ENCODE measurements at places on chromosomes 6 and 20.

GRCh38 chr6:69007781-69008180 lies 372.7 kb downstream of the ADGRB3 start:
- no peak for DNase-seq

GRCh38 chr6:90681863-90682262 lies 95.0 kb upstream of the MAP3K7 start:
- no peak for DNase-seq

GRCh38 chr20:44069203-44070011 lies 117.6 kb downstream of the JPH2 start:
- no peak for DNase-seq

DNA sequence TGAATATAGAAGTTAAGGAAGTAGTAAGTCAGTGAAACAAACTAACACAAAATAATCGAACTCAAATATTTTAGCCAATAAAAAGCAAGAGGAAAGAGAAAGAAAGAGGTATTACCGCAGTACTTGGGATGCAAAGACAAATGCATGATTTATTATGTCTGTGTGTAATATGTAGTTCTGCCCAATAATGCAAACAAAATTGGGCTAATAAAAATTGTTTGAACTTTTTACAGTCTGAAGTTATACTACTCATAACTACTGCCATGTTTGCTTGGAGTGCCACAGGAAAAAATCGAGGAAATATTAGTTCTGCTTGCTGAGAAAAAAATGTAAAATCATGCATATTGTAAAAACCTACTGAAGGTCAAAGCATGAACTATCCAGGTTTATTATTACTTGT lies 360.3 kb upstream of the KCNQ5 start:
- DNase-seq: no peak

DNA sequence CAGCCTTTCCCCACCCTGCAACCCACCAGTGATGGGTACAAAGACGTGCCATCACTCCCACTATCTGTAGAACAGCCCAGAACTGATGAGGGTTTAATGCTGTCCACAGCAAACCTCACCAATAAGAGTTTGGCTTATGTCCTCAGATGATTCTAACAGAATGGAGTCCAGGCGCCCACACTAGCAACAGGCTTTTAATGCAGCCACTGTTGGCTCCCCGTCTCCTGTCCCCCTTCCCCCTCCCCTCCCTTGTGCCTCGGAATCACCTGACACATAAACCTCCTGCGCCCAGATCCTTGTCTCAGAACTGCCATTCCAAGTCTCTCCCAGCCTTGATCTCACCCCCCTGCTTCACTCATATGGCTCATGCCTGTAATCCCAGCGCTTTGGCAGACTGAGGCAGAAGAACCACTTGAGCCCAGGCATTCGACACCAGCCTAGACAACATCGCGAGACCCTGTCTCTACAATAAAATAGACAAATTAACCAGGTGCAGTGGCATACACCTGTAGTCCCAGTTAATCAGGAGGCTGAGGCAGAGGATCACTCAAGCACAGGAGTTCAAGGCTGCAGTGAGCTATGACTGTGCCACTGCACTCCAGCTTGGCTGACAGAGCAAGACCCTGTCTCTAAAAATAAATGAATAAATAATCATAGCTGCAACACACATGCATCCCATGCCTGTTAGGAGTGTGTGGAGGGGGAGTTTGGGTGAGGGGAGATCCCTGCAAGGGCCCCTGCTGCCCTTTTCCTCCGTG lies 85.6 kb downstream of the SNX5 start:
- DNase-seq: no peak

DNA sequence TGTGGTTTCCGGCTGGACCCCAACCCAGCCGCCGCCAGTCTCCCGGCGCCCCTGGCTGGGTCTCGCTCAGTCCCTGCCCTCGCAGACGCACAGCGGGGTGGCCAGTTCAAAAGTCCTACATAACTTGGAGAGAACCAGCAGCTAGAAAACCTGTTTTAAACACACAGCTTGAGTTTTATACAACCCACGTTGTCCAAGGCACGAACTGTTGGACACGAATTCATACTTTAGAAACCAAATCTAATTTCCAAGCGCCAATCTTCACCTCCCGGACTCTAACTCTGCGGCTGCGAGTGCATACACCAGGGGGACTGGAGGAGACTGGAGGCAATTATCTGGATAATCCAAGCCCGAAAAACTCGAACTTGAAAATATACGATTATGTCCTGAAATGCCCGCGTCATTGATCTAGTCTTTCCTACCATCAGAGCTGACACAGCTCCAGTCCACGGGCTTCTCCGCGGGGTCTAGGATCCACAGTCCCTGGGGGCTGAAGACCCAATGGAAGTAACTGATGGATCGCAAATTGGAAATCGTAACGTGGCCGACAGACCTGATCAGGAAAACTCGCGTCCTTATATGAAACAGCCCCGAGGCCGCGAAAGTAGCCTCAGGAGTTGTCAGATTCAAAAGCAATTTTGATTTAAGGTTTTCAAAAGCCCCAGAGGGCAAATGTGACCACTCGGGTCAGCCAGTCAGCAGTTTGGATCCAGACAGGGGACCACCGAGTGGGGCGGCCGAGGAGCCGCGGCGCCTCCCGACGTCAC lies 843 bp upstream of the HEY2 start:
- DNase-seq: peak; percentile 16

DNA sequence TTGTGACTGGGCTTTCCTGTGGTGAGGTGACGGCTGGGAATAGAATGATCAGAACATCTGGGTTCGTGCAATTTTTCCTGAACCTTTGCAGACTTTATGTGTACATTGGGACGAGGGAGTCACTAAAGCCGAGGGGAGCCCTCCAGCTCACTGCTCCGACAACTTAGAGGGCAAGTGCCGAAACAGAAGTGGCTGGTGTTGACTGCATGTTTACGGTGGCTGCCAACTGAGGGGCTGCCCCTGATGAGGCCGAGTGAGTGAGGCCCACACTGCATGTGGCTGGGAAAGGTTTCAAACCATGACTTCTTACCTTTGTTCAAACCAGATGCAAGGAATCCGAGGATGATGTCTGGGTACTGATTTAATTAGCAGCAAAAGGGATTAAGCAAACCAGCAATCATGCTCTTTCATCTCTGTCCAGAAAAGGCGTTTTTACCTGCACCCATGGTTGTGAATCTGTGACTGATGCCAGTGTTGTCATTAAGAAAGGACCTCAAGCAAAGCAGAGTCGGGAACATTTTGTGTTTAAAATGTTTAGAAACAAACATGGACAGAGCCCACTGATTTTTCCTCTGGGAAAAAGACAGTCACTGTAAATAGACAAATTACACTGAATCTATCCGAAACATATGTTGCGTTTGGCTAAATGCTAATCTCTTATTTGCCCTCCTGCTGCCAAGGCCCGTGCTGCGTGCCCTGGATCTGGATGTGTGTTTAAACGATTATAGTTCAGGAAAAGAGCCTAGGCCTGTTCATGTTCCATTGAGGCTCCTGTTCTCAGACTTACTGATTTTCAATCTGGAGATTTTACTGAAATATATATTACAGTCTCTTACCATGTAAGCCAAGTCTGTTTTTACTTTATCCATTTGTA lies 105.1 kb downstream of the UST start:
- DNase-seq: no peak

DNA sequence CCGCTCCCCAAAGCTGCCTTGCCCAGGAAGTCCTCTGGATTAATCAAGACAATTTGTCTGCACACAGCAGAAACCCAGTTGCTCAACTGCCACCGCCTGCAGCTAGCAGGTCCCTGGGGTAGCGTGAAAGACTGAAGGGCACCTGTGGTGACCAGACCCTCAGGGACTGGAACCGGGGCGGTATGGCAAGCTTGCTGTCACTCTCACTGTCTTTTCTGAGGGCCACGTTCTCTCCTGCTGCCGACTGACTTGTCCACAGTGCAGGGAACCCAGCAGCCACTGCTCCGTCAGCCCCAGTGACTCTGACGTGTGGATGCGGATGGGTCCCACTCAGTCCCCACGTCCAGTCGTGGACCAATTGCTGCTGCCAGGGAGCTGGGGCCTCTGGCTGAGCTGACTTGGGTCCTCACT lies 72.8 kb upstream of the PMEPA1 start:
- DNase-seq: no peak

GRCh38 chr6:106141441-106142237 lies 55.5 kb downstream of the PRDM1 start:
- no peak for DNase-seq

DNA sequence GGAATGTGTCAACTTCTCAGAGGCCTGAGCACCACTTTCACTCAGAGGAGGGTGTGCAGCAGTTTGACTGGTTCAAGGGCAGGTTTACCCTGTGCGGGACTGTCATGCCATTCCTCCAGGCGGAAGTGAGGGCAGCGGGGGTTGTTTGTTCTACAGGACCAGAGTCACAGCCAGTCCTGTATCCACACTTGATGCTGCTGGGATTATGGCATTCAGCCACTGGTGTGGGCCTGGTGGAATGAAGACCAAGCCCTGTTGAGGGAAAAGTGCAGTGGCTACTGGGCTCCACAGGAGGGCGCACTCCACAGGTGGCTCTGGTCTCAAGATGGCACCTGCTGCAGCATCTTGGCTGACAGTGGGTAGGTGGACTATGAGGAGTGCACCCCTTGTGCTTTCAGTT lies 14.8 kb downstream of the SEMG2 start:
- DNase-seq: no peak

DNA sequence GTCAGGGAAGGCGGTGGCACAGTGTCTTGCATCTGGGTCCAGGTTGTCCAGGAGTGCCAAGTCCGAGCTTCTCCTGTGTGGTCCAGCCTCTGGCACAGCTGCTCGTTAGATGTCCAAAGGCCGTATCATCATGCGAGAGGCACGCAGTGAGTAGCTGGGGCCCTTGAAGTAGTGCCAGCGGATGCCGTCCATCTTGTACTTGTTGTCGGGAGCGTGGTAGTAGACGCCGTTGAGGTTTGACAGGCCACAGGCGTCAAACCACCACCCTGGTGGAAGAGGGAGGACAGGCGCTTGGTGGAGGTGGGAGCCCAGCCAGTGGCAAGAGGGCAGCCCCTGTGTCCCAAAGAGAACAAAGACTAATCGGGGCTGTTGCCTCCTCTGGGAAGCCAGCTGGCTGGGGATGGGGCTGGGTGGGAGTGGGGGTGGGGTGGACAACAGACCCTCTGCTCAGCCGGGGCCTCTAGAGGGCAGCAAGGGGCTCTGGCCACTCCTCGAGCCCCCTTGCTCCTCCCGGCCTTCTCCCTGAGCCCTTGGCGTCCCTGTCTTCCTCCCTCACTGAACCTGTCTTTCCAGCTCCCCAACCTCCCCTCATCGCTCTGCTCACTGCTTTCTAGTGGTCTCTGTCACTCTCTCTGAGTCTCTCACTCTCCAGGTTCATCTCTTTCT lies 39.5 kb downstream of the FAM110A start:
- DNase-seq: no peak

GRCh38 chr6:67775333-67775732 lies 859.7 kb upstream of the ADGRB3 start:
- DNase-seq: no peak

GRCh38 chr6:88493717-88494116 lies 327.6 kb upstream of the CNR1 start:
- no peak for DNase-seq

DNA sequence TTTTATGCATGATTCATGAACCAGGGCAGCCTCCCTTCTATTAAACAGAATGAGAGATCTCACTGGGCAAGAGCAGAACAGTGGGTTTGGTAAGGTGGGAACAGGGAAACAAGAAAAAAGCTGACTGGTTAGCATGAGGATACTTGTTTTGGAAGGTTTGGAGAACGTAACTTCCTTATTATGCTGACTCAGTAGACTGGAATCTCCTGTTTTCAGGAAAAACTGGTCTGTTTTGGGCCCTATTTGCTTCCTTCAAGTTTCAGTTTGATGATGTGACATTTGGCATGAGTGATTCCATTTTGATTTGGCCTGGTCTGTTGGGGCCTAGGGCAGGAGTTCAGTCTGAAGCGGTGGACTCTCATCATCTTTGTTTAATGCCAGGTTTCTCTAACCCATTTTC lies 172.0 kb downstream of the MYLK4 start:
- peak; percentile 15 for DNase-seq

GRCh38 chr6:99604166-99605073 lies 2.2 kb upstream of the PRDM13 start:
- no peak for DNase-seq

DNA sequence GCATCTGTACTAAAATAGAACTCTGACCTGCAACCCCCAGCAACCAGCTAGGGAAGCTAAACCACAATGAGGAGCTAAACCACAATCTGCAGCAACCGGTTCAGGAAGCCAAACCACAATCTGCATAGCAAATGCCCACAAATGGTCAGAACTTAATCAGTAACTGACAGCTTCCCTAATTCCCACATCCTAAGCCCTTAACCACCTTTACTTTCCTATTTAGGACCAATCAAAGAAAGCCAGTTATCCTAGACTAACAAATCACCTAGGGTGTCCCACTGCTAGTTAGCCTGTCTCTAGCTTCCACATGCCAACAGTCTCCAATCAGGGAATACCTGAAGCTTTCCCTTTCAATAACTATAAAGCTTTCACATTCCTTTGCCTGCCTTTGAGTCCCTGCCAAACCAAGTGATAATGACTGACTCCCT lies 424.6 kb upstream of the PTCHD4 start:
- DNase-seq: peak; percentile 28

- DNase-seq: no peak
These were observed 42.0 kb upstream of the FANCE start for GRCh38 chr6:35410131-35410530.

GRCh38 chr6:1729133-1729749 lies 119.5 kb downstream of the FOXC1 start:
- DNase-seq: no peak

DNA sequence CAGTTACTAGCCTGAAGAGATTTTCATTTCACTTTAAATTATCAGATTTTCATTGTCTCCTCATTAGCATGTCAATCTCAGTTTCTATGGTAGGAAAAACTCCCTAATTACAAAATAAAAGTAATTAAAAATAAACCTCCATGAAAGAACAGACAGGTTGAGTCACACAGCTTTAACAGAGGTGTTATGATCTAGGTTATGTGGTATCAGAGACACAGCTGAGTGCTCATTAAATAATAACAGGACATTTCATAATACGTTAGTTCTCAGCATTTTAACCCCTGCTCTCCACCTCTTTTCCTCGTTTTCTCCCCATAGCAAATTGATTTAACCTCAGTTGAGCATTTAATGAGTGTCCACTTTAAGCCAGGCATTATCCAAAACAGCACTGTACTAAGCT lies 21.9 kb downstream of the TPBG start:
- DNase-seq: no peak

DNA sequence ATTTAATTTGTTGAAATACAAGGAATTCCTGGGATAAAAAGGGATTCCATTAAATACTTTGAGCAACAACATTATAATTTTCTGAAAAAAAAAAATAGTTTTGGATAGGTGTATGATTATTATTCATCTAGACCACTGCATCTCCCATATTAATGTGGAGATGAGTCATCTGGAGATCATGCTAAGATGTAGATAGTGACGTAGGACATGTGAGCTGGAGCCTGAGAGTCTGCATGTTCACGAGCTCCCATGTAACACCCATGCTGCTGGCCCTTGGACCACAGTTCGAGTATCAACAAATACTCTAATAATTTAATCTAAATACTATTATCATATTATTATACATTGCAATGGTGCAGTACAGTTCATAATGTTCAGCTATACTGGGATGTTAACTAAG lies 91.6 kb downstream of the EPM2A start:
- DNase-seq: peak; percentile 28

Data from EH (cell line).